ENCODE measurements at places on chromosomes 6 and 20.
A peak's percentile ranks its signal among the peaks of the same experiment; 100 is the strongest.

- peak; percentile 21 for DNase-seq
Observed at GRCh38 chr6:1604158-1605003, 5.3 kb upstream of the FOXC1 start.

GRCh38 chr6:12530345-12530744 lies 186.2 kb upstream of the PHACTR1 start:
- no peak for DNase-seq

DNA sequence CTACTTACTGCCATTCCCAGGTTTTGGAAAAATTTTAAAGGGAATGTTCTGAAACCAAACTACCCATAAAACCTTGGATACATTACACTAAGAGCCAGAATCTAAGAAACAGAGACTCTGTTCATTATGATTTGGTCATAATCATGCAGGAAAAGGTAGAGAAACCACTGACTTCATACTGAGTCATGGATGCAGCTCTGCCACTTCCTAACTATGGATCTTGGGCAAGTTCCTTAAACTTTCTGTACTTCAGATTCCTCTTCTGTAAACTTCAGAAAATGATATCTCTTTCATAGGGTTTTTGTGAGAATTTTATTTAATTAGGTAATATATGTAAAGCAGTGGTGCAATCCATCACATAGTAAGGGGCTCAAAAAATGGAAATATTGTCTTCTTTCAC lies 20.0 kb downstream of the PLA2G7 start:
- DNase-seq = no peak

DNA sequence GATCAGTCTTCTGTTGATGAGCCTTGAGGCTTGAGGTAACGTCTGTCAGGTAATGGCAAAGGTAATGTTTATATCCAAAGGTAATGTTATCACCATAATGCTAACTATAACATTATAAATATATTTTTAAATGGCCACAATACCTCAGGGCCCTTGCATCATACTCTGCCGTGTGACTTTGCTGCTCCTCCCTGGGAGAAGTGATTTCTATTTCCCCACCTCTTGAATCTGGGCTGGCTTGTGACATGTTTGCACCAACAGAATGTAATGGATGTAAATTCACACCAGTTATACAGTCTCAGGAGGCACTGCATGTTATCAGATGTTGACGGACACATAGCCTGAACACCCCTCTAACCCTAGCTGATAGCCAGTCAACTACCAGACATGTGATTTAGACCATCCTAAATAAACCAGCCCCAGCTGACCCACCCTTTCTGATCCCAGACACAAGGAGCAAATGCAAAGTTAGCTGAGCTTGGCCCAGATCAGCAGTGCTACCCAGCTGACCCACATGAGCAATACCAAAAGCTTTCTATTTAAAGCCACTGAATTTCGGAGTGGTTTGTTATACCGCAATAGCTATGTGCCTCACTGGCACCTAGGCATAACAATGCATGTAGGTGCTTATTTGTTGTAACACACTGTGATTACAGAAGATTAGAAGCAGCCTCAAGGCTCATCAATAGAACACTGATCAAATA lies 93.8 kb upstream of the SIRPA start:
- DNase-seq = no peak

DNA sequence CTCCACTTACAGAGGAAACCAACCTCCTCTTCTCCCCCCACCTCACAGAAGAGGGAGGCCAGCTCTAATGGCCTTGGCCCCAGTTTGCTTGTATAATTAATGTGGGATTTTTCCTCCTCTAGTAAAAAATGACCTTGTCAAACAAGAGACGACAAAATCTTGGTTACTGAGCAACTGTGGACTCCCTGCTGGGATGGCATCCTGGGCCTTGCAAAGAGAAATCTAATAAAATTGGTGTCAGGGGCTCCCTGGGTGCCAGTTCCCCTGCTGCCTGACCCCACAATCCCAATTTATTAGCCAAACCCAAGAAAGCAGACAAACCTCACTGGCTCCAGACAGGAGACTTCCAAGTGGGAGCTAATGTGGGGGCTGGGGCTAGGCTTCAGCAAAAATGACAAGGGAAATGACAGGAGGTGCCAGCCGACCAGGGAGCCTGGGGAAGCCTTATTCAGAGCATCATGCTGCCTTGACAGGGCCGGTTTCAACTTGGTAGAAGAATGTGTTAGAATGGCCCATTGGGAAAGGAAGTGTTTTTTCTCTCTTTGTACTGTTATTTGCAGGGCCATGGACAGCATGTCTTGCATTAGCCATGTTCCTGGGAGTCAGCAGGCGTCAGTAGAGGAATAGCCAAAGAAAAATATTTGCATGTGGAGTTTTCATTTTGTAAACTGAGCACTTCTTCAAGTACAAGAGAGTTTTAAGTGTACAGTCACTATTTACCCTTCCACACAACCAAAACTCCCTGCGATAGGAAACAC lies 816.9 kb downstream of the DHX35 start:
- DNase-seq = no peak

GRCh38 chr6:45930420-45931040 lies 85.1 kb downstream of the CLIC5 start:
- DNase-seq = peak; percentile 35

GRCh38 chr20:36315545-36316351 lies 9.6 kb downstream of the DLGAP4 start:
- DNase-seq = no peak

DNA sequence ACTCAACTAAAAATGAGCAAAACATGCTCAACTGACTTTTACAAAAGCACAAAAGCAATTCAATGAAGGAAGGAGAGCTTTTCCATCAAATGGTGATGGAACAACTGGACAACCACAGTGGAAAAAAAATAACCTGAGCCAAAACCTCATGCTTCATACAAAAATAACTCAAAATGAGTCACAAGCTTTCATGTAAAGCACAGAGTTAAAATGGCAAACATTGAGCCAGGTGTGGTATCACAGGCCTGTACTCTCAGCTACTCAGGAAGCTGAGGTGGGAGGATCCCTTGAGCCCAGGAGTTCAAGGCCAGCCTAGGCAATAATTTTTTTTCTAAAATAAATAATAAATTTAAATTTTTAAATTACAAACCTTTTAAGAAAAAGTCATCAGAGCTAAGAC lies 18.4 kb upstream of the HLA-G start:
- no peak for DNase-seq

DNA sequence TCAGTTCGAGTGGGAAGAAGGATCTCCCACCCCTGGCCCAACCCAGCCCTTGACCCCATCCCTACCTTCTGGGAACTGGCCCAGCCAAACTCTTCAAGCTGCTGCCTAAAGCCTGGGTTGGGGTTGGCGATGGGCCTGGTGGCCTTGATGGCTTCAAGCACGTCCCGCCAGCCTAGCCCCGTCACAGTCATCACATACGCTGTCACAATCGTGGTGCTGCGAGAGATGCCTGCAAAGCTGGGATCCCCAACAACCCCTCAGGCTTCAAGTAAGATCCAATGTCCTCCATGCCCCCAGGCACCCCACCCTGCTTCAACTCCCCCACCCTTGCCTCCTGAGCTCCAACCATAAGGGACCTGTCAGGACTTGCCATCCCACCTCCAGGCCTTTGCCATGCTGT lies 7.8 kb downstream of the DUSP15 start:
- no peak for DNase-seq

GRCh38 chr6:516213-516612 lies 124.7 kb downstream of the IRF4 start:
- DNase-seq = no peak

DNA sequence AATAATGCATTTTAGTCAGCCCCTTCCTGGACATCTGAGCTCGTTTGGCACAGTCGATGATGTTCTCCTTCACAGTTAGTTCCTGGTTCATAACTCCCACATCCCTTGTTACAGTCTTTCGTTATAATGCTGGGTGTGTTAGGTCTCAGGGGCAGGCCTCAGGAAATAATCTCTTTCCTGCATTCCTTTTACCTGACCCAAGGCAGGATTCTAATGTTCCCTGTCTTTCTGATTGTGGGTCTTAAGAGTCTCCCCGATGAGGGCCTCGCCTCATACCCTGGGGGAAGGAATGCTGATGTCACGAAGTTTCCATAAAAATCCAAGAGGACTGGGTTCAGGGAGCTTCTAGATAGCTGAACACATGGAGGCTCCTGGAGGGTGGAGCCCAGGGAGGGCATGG lies 104.0 kb upstream of the CARMIL1 start:
- no peak for DNase-seq

- DNase-seq = no peak
Observed at GRCh38 chr6:12776291-12776690, 59.7 kb downstream of the PHACTR1 start.

GRCh38 chr6:18119236-18119635 lies 3.2 kb downstream of the NHLRC1 start:
- DNase-seq = no peak

GRCh38 chr6:137775720-137776119 lies 91.3 kb upstream of the TNFAIP3 start:
- no peak for DNase-seq

DNA sequence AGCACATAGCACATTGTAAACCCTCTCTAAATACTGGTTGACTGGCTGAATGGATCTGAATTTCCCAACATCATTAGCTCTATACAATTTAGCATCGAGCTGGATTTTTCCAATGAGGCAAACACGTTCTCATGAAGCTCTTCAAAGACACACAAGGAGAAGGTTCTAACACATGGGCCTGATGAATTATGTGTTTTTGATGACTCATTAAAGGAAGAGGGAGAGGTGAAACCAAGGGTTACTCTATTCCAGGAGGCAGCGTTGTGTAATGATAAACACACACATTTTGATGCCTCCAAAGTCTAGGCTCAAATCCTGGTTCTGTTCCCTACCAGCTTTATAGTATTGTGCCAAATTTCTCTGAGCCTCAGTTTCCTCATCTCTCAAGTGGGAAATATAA lies 84.3 kb downstream of the PFDN4 start:
- no peak for DNase-seq

GRCh38 chr20:22949331-22950109 lies 85.6 kb upstream of the SSTR4 start:
- no peak for DNase-seq

DNA sequence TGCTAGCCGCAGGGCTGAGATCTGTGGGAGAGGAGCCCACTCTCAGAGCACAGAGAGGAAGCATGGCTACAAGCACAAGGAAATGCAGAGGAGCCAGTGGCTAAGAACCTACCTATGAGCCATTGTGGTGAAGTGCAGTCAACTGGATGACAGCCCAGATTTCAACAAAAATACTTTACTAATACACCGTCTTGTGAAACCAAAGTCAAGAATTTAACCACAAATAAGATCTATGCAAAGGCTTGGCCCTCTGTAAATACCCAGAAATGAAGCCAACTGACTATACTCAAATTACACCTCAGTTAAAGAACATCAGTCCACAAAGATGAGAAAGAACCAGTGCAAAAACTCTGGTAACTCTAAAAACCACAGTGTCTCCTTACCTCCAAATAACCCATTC lies 40.1 kb upstream of the PTCHD4 start:
- DNase-seq = no peak

DNA sequence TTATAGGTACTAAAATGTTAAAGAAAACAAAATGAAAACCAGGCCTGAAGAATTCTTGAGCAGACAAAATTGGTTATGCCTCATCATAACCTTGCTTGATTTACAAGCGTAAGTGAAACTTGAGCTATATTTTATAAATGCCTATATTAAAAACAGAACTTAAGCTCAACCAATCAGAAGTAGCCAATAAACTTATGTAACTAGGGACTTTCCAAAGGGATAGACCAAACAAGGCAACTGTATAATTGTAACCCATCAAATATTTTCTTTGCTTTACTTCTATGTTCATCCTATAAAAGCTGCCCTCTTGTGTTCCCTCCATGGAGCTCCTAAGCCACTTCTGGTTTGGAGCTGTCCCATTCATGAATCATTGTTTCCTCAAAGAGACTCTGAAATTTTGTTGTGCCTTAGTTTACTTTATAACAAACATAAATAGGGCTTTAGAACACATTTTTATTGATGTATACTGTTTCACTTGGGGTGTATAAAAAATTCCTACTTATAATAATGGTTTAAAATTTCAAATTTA lies 101.6 kb upstream of the CARMIL1 start:
- DNase-seq = no peak

GRCh38 chr20:58546756-58547622 lies 31.8 kb upstream of the APCDD1L start:
- no peak for DNase-seq

GRCh38 chr6:79810185-79810705 lies 137.1 kb downstream of the ELOVL4 start:
- no peak for DNase-seq
